ENCODE measurements at places on chromosomes 16 and 17.

DNA sequence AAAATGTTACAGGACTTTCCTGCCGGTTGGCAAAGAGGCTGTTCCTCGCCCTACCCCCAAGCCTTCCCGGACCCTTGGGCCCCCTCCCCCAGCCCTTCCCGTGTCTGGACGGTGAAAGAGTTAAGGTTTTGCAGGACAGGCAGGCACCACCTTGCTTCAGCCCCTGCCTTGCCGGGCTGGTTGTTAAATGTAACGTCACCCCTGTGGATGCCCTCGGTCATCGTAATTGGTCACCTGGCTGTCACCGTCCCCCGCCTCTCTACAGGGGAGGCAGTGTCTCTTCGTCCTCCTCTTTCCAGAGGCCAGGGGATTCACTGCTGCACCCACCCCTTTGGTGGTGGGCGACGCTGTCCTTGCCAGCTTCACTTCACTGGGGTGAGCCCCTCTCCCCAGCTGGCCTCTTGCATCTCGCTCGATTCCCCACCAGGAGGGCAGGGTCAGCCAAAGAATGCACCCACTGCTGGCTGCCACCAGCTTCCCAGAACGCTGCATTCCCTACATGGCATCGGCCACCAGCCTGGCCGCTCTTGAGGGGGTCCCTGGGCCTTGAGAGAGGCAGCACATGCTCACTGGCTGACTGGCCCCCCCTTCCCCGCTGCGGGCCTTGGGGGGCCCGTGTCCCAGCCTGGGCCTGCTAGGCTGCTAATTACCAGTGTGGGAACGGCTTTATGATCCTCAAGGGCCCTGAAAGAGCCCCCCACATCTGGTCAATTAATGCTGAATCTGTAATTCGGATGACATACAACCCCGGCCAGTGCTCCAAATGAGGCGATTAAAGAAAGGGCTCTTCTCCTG is 25.2 kb upstream of the GSE1 start:
- DNase-seq = no peak
- H3K4me3 ChIP-seq = no peak overlapping the region
- no peak overlapping the region for H3K27ac ChIP-seq
- H3K4me1 ChIP-seq = no peaks in the 10 kb centered on the region
- H3K36me3 ChIP-seq = no peaks in the 10 kb centered on the region

GRCh38 chr17:1730326-1731193 is 6.1 kb downstream of the WDR81 start:
- no peaks in the 10 kb centered on the region for H3K27me3 ChIP-seq
- H3K4me3 ChIP-seq = no peak overlapping the region

DNA sequence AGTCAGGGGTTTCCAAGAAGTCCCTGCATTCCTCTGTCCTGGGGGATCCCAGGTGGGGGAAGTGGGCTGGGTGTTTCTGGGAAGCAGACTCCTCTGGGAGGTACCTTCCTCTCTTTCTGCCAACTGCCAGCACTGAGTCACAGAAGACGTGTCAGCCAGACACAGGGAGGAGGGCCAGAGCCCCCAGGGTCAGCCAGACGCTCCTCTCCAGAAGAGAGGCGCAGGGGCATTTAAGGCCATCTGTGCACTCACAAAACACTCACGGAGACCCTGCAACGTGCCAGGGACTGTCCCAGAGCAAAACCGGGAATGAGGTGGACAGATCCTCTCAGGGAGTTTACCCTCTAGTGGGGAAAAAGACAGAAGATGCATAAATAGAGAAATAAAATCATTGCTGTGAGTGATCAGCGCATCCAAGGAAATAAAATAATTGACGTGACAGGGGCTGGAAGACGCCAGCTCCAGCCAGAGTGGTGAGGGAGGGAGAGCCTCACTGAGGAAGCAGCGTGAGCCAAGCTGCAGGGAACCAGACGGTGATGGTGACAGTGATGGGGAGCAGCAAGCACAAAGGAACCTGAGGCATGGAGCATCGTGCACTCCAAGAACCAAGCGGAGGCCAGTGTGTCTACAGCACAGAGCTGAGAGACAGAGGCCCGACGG is 105.4 kb downstream of the ZNF423 start:
- no peak for DNase-seq
- no peak overlapping the region for H3K27ac ChIP-seq
- peaks cover 75% of the 10 kb centered on the region for H3K27me3 ChIP-seq
- no peak overlapping the region for H3K4me3 ChIP-seq
- no peaks in the 10 kb centered on the region for H3K36me3 ChIP-seq
- no peaks in the 10 kb centered on the region for H3K4me1 ChIP-seq

- H3K4me3 ChIP-seq = peak within 1 kb of the TSS; percentile 87
- H3K4me1 ChIP-seq = peaks cover 19% of the 10 kb centered on the region
- no peaks in the 10 kb centered on the region for H3K36me3 ChIP-seq
- H3K27ac ChIP-seq = peak within 1 kb of the TSS; percentile 42
- peak; percentile 94 for DNase-seq
These were observed at the start of gene CRLF3 for GRCh38 chr17:30824356-30825145. Gene CRLF3 (minus strand): TSS chr17:30824692. CDS start chr17:30824651, 41 bp downstream.

DNA sequence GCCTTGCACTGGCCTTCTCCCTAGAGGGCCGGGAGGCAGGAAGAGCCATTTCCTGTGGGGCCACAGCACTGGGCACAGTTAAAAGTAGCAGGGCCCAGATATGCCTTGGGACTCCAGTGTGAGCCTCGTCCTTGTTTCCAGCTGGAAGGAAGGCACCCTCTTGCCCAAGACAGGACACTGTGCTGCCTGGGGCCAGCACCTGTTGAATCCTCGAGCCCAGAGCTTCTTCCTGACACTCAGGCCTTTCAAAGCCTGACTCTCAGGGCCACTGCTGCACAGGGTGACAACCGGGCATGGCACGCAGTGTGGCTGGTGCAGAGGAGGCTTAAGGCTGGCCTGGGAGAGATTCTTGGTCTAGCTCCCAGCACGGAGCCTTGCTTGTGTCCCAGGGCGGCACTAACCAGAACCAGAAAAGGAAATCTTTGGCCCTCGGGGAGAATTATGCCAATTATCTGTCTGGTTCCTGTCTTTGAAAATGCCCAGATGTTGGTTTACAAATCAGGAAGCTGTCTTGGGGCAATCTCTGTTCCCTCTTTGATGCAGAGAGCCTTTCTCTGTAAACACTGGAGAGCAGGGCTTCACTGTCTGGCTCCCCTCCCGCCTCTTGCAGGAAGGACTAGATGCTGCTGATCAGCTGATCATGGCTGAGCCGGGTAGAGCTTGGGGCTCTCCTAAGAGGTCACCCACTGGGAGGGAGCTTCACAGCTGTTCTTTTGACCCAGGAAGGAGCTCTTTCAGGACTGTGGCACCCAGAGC is 11.1 kb downstream of the LDHD start:
- no peaks in the 10 kb centered on the region for H3K27me3 ChIP-seq
- no peak for DNase-seq
- H3K36me3 ChIP-seq = no peaks in the 10 kb centered on the region

- DNase-seq = no peak
- H3K27me3 ChIP-seq = no peaks in the 10 kb centered on the region
- no peak overlapping the region for H3K27ac ChIP-seq
- H3K4me3 ChIP-seq = no peak overlapping the region
These were observed 31.9 kb upstream of the CPNE2 start for GRCh38 chr16:57060323-57061083.

GRCh38 chr16:83247767-83248372 is 559.9 kb upstream of the HSBP1 start:
- H3K27ac ChIP-seq = no peak overlapping the region
- no peaks in the 10 kb centered on the region for H3K4me1 ChIP-seq
- H3K36me3 ChIP-seq = no peaks in the 10 kb centered on the region
- DNase-seq = no peak

DNA sequence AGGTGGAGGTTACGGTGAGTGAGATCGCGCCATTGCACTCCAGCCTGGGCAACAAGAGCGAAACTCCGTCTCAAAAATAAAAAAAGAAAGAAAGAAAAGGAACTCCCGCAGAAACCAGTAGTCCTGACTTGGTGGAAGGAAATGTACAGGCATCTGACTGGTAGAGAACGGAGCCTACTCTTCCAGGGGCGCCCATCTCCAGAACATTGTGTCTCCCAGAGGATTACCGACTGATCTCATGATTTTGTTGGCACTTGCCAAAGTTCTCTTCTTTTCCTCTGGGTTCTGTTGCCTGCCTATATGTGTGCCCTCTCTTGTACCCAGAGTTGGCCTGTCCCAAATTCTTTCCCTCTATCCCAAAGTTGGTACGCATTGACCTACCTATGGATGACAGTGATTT is 24.2 kb downstream of the DDX19A start:
- peaks cover 4% of the 10 kb centered on the region for H3K4me1 ChIP-seq
- H3K27me3 ChIP-seq = no peaks in the 10 kb centered on the region
- H3K27ac ChIP-seq = no peak overlapping the region
- H3K36me3 ChIP-seq = no peaks in the 10 kb centered on the region

DNA sequence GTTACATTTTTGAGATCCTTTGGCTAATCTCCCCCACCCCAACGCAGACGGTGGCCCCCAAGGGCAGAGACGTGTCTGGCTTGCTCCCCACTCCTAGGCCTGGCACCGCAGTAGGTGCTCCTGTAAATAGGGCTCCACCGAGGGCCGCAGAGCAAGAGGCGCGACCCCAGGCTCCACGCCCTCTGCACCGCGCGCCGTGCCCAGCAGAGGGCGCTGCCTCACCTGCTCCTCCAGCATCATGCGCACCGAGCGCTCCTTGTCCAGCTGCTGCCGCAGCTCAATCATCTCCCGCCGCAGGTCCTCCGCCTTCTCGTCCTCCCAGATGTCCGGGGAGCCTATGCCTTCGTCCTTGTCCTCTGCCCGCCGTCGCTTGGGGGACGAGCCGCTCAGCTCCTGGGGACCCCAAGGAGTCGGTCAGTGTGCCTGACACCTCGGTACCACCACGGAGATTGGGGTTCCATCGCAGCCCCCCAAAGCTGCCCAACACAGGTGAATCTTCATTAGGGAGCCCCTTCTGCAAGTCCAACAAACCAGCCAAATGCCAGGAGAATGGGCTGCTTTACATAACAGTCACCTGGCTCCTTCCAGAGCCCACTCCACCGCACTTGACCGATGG is 11.2 kb downstream of the TFAP4 start:
- no peak overlapping the region for H3K27ac ChIP-seq
- no peaks in the 10 kb centered on the region for H3K27me3 ChIP-seq
- no peak for DNase-seq
- H3K4me3 ChIP-seq = no peak overlapping the region
- H3K36me3 ChIP-seq = no peaks in the 10 kb centered on the region

- no peaks in the 10 kb centered on the region for H3K36me3 ChIP-seq
- no peaks in the 10 kb centered on the region for H3K4me1 ChIP-seq
- no peaks in the 10 kb centered on the region for H3K27me3 ChIP-seq
- H3K4me3 ChIP-seq = no peak overlapping the region
These were observed 478.2 kb upstream of the EEF2KMT start for GRCh38 chr16:5575646-5576245.

Measured in MM.1S (cell line).